ENCODE measurements at places on chromosomes 7 and 10.

- no peak for DNase-seq
Observed at GRCh38 chr10:100535338-100535714, 417 bp upstream of the HIF1AN start.

GRCh38 chr10:124254490-124254889 lies 161.1 kb upstream of the CHST15 start:
- peak; percentile 55 for DNase-seq

- peak; percentile 85 for DNase-seq
Observed at GRCh38 chr10:104406715-104407650, 53.4 kb downstream of the CFAP58 start.

- no peak for DNase-seq
Observed at GRCh38 chr10:43683451-43684291, 35.0 kb upstream of the ZNF32 start.

DNA sequence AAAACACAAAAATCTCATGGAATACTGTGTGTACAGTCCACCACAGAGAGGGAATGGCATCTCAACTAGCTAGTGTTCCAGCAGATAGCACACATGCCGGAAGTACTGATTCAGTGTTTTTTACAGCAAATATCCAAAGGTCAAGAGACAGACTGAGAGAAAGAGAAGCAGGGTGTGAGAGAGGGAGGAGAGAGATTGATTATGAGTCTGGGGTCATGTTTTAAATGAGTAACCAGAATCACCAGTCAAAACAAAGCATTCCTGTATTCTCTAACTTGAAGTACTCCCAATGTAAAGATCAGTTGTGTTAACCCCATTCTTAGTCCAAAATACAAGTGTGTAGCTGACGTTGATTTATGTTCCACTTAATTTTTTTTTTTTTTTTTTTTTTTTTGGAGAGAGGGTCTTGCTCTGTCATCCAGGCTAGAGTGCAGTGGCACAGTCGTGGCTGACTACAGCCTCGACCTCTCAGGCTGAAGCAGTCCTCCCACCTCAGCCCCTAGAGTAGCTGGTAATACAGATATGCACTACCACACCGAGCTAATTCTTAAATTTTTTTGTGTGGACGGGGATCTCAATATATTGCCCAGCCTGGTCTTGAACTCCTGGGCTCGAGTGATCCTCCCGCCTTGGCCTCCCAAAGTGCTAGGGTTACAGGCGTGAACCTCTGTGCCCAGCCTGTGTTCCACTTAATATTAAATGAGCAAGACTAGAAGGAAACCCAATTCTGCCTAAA lies 114.2 kb downstream of the TAF3 start:
- DNase-seq = no peak

GRCh38 chr10:13271552-13272163 lies 28.2 kb downstream of the PHYH start:
- peak; percentile 4 for DNase-seq

GRCh38 chr10:3516234-3516922 lies 268.6 kb downstream of the KLF6 start:
- peak; percentile 72 for DNase-seq

- no peak for DNase-seq
Observed at GRCh38 chr7:83849131-83849530, 200.2 kb upstream of the SEMA3E start.

GRCh38 chr7:70953331-70953741 lies 178.6 kb upstream of the GALNT17 start:
- no peak for DNase-seq

DNA sequence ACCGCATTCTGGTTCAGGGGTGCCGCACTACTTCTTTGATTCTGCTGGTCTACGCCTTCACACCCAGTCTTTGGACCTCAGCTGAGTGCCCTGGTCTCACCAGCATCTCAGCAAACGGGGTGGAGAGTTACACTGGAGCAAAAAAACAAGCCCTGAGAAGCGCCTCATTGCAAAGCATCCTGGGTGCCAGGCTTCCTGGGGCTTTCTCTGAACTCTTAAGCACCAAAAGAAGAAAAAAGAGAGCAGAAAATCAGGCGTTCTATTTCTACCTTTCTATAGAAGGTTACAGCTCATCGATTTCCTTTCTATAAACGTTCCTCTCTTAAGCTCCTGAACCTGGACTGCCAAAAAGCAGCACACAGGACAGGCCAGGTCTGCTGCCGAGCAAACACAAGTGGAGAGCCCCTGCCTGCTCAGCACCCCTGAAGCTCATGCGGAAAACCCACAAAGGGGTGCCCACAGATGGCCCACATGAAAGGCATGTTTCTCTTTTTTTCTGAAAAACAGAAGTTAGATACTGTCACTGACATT lies 217.9 kb downstream of the SFMBT2 start:
- no peak for DNase-seq

GRCh38 chr7:55052081-55052480 lies 33.3 kb downstream of the EGFR start:
- no peak for DNase-seq

- no peak for DNase-seq
Observed at GRCh38 chr7:99229234-99229633, 21.3 kb upstream of the KPNA7 start.

DNA sequence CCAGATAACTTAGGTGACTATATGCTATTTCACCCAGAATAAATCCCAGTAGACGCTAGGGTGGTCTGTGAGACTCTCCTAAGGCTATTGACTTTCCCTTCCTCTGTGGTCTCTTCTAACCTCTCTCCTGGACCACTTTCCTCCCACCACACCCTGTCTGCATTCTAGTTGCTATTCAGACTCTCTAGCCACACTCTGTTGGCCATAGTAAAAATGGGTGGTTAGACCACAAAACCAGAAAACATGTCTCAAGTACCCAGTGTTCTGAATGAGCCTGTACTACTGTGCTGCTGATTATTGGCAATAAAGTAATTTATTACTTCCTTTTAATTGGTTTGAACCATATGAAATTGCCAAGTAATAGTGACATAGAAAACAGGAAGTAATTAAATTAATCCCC lies 240.8 kb downstream of the KIF20B start:
- DNase-seq = no peak

GRCh38 chr10:32367793-32368453 lies 21.0 kb upstream of the EPC1 start:
- DNase-seq = peak; percentile 50

DNA sequence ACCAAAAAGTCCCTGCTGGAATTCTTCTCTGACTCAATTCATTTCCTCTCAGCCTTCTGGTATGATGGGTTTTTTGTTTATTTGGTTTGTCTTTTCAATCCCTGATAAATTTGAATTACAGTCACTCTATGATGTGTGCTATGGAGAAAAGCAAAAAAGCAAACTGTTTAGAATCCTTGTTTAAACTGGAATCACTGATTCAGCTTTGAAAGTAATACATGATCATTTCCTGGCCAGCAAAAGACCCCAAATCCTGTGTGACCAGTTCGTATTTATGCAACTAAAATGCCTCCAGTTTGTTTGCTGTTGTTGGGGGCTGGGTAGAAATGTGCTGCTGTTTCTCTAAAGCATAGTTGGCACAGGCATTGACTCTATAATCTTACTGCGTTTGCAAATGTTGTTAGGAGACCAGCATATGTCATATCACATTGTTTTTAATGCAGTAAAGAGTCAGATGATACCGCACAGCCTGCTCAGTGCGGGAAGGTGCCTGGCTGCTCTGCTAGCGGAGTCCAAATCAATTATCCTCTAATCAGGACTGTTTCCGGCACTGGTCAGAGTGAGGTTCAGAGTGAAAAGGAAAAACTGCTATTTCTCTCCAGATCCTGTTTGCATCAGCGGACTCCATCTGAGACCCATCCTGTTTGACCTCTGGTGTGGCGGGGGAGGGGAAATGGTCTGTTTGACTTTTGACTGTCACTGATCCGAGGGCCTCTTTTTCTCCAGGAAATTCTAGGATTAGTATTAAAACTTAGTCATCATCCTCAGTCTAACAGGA lies 40.6 kb upstream of the ADD3 start:
- peak; percentile 77 for DNase-seq

DNA sequence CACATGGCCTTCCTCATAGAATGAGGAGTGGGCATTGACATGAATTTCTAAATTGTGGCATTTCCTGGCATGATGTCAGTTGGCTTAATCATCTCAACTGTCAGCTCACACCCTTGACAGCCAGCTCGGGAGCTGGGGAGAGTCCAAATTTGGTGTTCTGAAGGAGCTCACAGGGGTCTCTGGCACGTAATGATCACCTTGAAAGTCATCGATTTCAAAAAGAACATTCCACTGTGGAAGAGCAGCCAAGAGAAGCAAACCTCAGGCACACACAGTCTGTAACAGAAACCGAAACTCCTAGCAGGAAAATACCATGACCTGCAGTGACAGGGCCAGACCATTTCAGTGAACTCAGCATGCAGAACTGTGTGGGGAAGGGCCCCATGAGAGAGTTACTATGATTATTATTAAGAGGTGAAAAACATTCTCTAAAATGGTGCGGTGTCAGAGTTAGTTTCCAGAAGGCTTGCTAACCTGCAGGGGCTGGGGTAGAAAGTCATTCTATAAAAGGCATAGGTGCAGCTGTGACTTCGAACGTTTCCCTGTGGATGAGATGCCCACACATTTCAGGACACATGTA lies 26.4 kb upstream of the KLF6 start:
- no peak for DNase-seq

DNA sequence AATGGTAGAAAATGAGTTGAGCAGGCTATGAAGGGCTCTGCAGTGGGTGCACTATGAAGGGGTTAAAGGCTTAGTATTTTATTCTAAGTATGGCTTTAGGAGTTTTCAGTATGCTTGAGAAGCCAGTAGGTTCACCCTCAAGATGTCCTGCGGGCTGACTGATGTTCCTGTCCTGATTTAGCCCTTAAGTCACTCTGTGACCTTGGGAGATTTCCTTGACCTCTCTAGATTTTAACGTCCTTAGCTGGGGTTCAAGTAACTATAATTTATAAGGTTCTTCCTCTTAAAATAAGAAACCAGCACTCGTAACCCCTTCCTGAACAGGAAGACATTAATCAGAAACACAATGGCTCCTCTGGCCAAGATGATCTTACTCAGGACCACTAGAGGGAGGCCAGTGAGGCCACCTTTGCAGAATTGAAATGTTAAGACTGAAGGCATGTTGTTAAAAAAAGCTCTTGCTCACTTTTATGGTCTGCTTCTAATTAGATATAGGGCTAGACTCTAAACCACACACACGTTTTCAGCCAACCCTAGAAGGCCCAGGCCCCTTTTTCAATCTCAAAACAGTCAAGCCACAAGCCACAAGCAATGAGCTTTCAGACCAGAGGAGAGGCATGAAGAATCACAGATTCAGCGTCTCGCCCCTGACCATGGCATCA lies 41.9 kb downstream of the CDK1 start:
- no peak for DNase-seq

- no peak for DNase-seq
Observed at GRCh38 chr7:35781200-35781701, 19.6 kb upstream of the SEPTIN7 start.

- DNase-seq = no peak
Observed at GRCh38 chr7:105674200-105674920, 93.1 kb upstream of the EFCAB10 start.

DNA sequence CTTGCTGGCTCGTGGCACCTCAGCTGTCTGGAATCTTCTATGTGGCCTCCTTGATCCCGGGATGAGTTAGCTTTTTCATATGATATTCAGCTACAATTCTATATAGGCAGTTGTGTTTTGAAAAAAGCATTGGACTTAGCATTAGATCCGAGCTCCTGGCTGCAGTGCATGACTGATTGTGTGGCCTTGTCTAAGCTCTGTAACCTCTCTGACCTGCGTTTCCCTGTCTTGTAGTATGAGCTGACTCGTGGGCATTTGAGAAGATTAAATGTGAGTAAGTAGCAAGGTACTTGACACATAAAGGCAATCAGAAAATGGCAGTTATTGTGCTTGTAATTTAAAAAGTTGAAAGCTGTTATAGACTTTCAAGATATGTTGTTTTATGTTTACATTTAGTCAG lies 85.9 kb downstream of the CCNY start:
- DNase-seq = no peak

DNA sequence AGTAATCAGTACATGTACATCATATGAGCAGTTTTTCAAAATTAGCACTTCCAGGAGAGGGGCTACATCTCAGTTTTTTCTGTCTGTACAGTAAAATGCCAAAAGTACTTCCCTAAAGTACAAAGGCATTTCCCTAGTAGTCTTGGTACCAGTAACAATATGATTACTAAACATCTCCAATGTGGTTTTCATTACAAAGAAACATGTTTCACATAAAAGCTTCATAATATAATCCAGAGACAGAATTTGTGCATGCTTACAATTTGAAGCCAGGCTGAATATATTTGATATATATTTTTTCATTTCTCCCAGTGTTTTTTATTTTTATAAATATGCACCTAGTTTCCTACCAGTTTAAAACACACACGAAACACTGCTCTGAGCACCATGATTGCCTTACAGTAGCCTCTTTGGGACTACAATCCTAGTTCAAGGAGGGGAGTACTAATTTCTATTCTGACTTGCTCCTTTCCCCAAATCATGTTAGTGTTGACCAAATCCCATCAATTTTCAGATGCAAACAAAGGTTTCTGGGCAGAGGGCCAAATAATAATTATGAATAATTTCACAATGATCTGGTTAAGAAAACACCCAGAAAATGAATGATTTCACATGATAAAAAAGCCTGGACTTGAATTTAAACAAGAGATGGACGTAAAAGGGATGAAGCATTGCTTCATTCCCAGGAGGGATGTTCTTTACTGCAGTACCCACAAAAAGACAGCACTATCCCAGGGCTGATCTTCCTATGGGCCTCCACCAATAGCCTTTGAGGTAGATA lies 201.3 kb downstream of the SLC25A13 start:
- DNase-seq = peak; percentile 36

DNA sequence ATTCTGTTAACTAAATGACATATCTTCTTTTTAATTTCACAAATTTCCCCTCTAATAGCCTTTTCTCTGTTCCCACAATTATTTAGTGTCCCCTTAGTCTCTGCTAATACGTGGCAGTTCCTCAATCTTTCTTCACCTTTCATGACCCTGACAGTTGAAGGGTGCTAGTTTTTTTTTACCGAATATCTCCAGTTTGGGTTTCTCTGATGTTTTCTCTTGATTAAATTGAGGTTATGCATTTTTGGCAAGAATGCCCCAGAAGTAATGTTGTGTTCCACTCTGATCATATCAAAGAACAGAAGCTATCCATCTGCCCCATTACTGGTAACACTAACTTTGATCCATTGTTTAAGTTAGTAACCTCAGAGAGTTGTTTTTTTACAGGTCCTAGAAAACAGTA lies 133.6 kb upstream of the ASAH2 start:
- no peak for DNase-seq

DNA sequence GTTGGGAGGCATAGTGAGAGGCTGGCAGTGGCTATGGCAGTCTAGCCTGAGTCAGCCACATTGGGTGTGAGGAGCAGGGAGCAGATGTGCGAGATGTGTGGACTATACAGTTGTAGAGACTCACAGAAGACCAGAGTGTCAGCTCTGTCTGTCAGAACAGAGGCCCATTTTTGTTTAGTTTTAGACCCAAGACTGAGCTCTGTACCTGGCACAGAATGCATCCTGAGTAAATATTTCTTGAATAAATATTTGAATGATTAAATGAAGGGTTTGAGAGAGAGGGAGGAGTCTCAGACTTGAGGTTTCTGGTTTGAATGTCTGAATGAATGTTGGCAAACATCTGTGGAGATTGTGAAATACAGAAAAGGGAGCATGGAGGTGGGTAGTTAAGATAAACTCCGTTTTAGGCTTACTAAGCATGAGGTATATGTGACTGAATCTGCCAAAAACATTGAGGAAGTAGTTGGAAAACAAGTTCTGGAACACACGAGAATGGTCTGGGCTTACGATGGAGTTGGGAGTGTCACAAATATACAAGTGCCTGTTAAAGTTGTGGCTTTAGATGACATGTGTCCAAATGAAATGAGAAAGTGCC lies 3.6 kb downstream of the SEC23IP start:
- no peak for DNase-seq

GRCh38 chr7:136911344-136911743 lies 42.9 kb downstream of the CHRM2 start:
- peak; percentile 21 for DNase-seq

Measured in brain (organoid and tissue), 16 donors.